Uterus (tissue), 4 donors: ENCODE measurements at places on chromosomes 6 and 20. TPM values are rescaled to one million over a fixed set of nuclear protein-coding genes. Genes with fewer than 3 reads are reported as not detected.

Gene PNLDC1
- total RNA-seq: 0.69 TPM

Gene HTR1E
- total RNA-seq: not detected

Gene RIPPLY2
- not detected for total RNA-seq

- DNase-seq: no peak
These were observed 100.7 kb upstream of the STMND1 start for GRCh38 chr6:17001188-17001587.

- DNase-seq: peak; percentile 72
These were observed 14.5 kb downstream of the LAMA5 start for GRCh38 chr20:62352402-62353288.

Gene TAAR8
- not detected for total RNA-seq

DNA sequence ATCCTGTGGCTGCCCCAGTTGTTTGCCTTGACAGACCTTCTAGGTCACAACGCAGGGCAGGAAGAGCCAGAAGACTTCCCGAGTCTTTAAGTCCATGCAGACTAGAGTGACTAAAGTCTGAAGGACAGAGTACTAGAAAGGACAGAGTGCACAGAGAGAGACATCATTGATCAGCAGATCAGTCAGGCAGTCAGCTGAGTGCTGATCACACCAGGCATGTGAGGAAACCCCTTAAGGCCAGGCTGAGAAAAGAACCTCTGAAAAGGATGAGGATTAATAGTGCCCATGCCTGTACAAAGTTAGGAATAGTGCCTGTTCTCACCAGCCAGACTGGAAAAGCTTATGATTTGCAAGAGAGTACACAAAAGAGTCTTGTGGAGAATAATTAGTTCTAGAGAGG lies 91.3 kb downstream of the CFAP61 start:
- no peak for DNase-seq

- no peak for DNase-seq
These were observed 27.6 kb upstream of the LY86 start for GRCh38 chr6:6560909-6561308.
